ENCODE measurements at places on chromosomes 7 and 10. TPM values are rescaled to one million over a fixed set of nuclear protein-coding genes. Genes with fewer than 3 reads are reported as not detected.
A peak's percentile ranks its signal among the peaks of the same experiment; 100 is the strongest.

GRCh38 chr7:32088451-32088881 lies 18.3 kb upstream of the PDE1C start:
- DNase-seq = no peak

DNA sequence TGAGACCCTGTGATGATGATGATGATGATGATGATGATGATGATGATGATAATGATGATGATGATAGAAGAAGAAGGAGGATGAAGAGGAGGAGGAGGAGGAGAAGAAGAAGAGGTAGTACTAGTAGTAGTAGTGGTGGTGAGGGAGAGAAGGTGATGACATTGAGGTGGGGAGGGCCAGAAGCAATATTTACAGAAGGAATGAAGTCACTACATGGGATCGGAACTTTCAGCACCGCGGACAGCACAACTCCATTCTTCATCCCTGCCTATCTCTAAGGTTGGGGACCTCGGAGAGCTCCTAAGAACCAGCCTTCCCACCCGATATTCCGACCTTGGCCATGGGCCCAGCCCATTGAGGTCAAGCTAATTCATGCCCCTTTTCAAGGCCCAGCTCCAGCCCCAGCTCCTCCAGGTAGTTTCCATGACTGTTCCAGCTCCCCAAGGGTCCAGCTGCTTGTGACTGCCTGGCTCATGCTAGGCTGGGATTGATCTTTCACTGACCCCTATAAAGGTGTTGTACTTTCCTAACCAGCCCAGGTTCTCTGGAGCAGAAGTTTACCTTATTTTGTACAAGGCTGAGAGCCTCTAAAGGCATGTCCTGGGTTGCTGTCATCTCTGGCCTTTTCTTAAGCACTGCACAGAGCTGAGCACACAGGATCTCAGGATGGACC lies 10.3 kb downstream of the CRHR2 start:
- DNase-seq = peak; percentile 55

MARVELD1 gene
- polyA plus RNA-seq = 64.3 TPM

- DNase-seq = no peak
These were observed 26.6 kb upstream of the KAT6B start for GRCh38 chr10:74799721-74800221.

NEURL1 gene
- polyA plus RNA-seq = 0.99 TPM

PRSS37 gene
- 0.44 TPM for polyA plus RNA-seq

All from right lung (tissue), 10 donors.